ENCODE measurements at places on chromosomes 4 and X.
A peak's percentile ranks its signal among the peaks of the same experiment; 100 is the strongest.

DNA sequence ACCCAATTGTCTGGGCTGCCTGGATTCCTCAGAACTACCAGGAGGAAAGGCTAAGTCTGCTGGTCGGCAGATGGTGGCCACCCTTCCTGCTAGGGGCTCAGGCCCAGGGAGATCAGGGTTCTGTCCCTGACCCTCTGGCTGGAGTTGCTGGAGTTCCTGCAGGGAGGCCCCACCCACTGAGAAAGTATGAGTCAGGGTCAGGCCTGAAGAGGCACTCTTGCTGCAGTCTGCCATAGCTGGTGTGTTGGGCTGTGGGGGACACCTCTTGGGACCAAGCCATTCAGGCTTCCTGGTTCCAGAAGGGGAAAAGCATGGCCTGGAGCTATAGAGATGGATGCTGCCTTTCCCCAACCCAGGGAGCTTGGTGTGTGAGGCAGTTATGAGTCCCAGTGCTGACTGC lies 40.4 kb upstream of the PCDH18 start:
- DNase-seq: no peak

DNA sequence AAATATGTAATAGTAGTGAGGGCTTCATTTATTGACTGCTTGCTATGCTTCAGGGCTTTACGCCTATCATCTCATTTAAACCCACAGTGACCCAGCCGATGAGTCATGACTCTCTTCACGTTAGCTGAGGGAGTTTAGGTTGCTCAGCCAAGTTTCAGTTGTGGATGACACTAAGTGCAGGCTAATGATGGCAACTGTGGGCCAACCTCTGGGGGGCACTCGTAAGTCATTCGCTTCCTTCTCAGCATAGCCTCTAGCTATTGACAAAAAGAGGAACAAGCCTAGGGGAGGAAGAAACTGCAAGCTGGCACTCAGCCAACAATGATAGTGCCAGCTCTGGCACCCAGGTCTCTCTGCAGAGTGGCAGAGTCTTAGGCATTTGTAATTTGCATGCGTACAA lies 325.0 kb downstream of the ARHGAP10 start:
- DNase-seq: peak; percentile 77

- peak; percentile 69 for DNase-seq
Observed at GRCh38 chr4:38069271-38069760, 109.1 kb downstream of the PTTG2 start.

DNA sequence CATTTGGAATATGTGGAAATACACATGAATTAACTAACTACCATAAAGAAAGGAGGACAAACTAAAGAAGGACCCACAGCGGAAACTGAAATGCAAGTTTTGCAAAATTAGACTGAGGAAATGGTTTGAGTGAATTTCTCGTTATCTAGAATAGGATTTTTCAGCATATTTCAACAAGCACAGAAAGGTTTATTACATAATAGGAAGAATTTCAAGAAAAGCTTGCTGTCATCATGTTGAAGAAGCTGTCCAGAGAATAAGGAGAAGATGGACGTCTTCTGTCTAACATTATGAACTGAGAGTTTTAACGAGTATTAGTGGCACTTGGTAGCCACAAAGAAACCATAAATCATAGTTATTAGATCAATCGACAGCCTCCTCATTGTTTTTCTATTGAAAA lies 45.0 kb downstream of the TEC start:
- DNase-seq: no peak

DNA sequence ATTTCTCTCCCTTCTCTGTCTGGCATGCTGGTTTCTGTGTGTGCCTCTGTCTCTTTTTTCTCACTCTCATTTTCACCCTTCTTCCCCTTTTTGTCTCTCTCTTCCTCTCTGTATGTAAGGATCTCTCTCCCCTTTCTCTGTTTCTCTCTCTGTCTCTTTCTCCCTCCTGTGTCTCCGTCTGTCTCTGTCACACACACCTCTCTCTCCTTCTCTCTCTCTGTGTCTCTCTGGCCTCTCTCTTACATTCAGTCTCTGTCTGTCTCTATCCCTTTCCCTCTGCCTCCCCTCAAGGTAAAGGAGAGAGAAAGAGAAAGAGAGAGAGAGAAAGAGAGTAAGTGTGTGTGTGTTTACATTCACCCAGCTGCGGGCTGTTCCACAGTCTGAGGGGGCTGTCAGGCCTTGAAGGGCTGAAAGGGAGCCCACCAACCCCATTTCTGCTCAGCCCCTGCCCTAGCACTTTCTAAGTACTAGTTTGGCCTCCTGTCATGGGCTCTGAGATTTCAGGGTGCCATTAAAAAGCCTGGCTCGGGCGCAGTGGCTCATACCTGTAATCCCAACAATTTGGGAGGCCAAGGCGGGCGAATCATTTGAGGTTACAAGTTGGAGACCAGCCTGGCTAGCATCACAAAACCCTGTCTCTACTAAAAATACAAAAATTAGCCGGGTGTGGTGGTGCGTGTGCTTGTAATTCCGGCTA lies 9.6 kb upstream of the TSPYL2 start:
- no peak for DNase-seq

Data from activated naive CD4-positive, alpha-beta T cell treated with anti-CD3 and anti-CD28 coated beads, Interleukin-2, amount 10 ng/mL, durations not matched to agents 7 days and 5 days (primary cell).